ENCODE measurements at places on chromosomes 12 and 14. TPM values are rescaled to one million over a fixed set of nuclear protein-coding genes. Genes with fewer than 3 reads are reported as not detected.

The CACNA2D4 gene
- 0.25 TPM for total RNA-seq

The TGM1 gene
- total RNA-seq: not detected

The AEBP2 gene
- total RNA-seq: 22.1 TPM

The BMP4 gene
- 10.0 TPM for total RNA-seq

The FIGNL2 gene
- 0.35 TPM for total RNA-seq

DNA sequence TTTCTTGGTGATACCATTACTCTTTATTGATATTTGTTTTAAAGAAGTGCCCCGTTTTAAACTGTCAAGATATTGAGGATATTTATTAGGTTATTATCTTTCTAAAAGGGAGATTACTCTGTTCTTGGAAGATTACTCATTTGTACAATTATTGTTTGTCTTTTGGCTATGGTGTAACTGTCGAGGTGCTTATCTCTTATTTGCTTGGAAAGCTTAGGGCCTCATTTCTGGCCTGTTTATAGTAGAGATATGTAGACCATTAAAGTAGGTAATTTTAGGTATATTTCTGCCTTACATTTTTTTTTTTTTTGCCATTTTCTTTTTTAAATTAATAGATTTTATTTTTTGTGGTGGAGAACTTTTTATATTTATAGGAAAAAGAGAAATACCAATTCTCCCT lies 74.2 kb downstream of the KTN1 start:
- DNase-seq: no peak

GRCh38 chr14:98766818-98767217 lies 505.2 kb downstream of the BCL11B start:
- DNase-seq: no peak

DNA sequence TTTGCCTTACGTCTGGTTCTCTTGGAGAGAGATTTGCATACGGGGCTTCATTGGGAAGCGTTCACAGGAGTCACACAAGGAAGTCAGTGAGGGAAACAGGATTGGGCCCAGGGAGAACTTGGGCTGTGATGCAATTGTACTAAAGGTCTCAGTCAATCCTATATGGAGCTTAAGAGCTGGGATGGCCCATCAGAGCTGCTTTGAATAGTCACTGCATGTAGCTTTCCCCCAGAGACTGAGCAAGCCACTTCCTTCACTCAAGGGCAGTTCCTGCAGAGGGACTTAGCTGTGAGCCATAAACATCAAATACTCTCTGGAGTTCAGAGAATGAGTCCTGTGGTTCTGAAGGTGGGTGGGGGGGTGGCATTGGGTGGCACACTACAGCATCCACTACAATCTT lies 605.4 kb downstream of the MED13L start:
- DNase-seq: no peak

- no peak for DNase-seq
These were observed 14.9 kb downstream of the VRK1 start for GRCh38 chr14:96811985-96812667.

GRCh38 chr12:47039756-47040155 lies 39.7 kb upstream of the PCED1B start:
- no peak for DNase-seq

DNA sequence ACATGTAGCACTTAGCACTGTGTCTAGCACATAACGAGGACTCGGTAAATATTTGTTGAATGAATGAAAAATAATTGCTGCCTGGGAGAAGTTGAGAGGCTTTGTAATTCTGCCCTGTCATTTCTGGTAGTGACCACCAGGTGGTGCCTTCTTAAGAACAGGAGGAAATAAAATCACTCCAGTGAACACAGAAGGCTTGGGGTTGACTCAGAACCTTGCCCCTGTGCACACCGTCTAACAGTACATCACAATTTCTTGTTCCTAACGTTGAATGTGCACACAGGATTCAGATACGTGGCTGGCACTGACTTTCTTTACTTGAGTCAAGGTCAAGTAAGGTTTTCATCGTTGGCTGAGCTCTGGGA lies 91.8 kb downstream of the RGS6 start:
- DNase-seq: peak; percentile 19

DNA sequence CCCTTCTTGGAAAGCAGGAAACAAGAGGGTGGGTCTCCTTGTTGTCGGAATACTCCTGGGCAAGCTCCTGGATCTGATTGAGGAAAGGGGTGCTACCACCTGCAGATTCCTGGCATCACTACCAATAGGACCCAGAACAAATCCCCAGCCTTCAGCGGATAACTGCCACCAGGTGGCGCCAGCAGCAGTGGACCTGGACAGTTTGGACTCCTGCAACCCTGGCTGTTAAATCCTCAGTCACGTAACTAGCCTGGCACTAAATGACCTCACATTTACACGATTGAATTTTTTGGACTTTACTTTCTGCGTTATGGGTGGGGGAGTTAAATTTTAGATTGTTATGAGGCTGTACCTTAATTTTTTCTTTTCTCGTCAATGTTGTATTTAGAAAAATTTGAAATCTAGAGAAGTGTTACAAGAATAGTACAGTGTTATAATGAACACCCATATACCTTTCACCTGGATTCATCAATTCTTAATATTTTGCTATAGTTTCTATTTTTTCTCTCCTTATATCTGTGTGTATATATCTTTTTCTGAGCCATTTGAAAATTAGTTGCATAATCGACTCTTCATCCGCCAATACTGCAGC lies 95.6 kb downstream of the GAS2L3 start:
- DNase-seq: peak; percentile 45

DNA sequence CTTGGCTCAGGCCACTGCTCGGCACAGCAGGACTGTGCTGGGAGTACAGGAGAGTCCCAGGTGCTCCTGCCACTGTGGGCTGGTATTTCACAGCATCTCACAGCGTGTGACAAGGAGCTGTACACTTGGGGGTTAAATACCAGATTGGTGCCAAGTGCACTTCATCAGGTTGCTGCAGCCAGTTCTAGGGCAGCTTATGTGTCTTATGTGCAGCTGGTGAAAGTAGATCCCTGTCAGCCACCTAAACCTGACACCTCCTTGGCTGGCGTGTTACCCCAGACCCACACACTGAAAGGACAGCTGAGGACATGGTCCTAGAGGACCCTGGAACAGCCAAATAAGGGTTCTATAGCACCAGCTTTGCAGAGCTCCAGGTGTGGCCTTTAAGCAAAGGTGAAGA lies 18.9 kb downstream of the PLEKHH1 start:
- DNase-seq: no peak

DNA sequence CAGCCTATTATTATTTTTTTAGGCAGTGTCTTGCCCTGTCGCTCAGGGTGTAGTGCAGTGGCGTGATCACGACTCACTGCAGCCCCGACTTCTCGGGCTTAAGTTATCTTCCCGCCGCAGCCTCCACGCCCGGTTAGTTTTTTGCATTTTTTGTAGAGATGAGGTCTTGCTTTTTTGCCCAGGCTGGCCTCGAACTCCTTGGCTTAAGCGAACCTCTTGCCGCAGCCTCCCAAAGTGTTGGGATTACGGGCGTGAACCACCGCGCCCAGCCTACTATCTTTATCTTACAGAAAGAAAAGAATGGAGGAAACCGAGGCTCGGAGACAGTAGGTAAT lies 507 bp upstream of the PTPN11 start:
- DNase-seq: no peak

DNA sequence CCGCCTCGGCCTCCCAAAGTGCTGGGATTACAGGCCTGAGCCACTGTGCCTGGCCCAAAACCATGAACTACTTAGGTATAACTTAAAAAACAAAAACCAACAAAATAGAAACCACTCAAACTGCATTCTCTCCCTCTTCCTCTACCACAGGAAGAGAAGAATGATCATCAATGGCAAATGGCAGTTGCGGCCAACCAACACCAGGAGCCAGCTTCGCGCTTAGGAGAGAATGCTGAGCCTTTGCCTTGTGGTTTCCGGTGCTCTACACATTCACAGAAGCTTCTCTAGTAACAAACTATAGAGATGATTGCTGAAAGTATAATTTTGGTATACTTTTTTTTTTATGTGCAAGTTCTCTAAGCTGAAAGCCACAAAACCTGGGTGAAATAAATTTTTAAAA lies 17.1 kb downstream of the CATSPERB start:
- DNase-seq: no peak

GRCh38 chr12:76568888-76569551 lies 9.4 kb upstream of the OSBPL8 start:
- no peak for DNase-seq

DNA sequence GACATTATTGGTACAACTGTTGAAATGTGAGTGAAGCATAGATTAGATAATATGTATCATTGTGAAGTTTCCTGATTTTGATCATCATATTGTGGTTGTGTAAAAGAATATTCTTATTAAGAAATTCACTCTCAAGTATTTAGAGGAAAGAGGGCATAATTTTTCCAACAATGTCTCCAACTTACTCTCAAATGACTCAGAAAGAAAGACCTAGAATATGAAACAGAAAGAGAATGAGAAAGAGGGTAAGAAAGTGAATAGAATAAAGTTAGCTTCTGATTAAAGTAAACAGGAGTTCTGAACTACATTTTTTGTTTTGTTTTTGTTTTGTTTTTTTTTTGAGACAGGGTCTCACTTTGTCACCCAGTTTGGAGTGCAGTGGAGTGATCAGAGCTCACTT lies 123.0 kb downstream of the CPNE8 start:
- no peak for DNase-seq

DNA sequence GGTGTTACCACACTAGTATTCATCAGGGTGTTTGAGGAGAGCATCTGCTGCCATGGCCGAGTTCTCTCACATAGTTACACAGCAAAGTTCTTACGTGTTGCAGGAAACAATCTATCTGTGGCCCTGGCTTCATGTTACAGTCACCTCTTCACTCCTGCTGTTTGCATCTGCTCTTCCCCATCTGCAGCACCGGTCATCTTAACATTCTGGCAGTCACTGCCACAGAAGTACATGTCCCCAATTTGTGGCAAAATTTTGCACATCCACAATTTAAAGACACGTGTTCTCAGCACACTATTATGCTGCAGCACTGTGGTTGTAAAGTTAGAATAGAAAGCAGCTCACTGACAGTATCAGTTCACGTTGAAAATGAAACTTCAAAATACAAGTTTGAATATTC lies 23.2 kb downstream of the MAPK1IP1L start:
- no peak for DNase-seq

- no peak for DNase-seq
These were observed 130.3 kb upstream of the ARID2 start for GRCh38 chr12:45599196-45599595.
